ENCODE measurements at places on chromosomes 5 and 9. TPM values are rescaled to one million over a fixed set of nuclear protein-coding genes. Genes with fewer than 3 reads are reported as not detected.

The EPB41L4A gene
- 3.2 TPM for total RNA-seq

The TPM2 gene
- total RNA-seq = 129 TPM

The ARL14EPL gene
- total RNA-seq = not detected

The GZMA gene
- total RNA-seq = not detected

The EIF4E1B gene
- 0.33 TPM for total RNA-seq

The NEUROG1 gene
- total RNA-seq = not detected

The ZFP37 gene
- 2.7 TPM for total RNA-seq

The SLC36A3 gene
- total RNA-seq = not detected

The TRIM7 gene
- total RNA-seq = 0.07 TPM

The HAVCR2 gene
- 0.18 TPM for total RNA-seq

The TRPM6 gene
- total RNA-seq = 0.24 TPM

The CD74 gene
- 32.2 TPM for total RNA-seq

The PGM5 gene
- total RNA-seq = 0.14 TPM

The TLE1 gene
- total RNA-seq = 84.1 TPM

The CDKN2A gene
- total RNA-seq = not detected

The CDH6 gene
- total RNA-seq = 5.3 TPM

The TTC16 gene
- total RNA-seq = 0.11 TPM

The MACROH2A1 gene
- total RNA-seq = 202 TPM

The PTPRD gene
- 21.5 TPM for total RNA-seq

The RNF183 gene
- not detected for total RNA-seq

The HRH2 gene
- total RNA-seq = 5.5 TPM

The CDHR2 gene
- 0.21 TPM for total RNA-seq

The GARIN3 gene
- total RNA-seq = not detected

The NADK2 gene
- 16.0 TPM for total RNA-seq

The PCDHA9 gene
- total RNA-seq = 0.03 TPM

Measured in H7 (cell line).